ENCODE measurements at places on chromosomes 2 and 18.

DNA sequence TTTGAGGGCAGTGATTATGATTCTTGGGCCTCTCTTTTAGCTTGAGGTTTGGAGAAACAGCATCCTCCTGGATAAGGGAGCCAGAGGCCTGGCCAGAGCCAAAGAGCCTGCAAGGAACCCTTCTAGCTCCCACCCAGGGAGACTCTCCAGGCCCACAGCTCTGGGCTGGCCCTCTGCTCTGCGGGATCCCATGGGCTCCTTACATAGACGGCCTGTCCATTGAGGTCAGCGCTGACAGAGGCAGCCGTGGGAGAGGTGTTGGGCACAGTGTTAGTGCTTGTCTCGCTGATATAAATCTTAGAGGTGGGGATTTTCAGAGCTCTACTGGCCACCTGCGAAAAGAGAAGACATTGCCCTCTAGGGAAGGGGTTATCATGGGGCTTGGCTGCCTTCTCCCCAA lies 67.2 kb downstream of the XDH start:
- no peak for DNase-seq

DNA sequence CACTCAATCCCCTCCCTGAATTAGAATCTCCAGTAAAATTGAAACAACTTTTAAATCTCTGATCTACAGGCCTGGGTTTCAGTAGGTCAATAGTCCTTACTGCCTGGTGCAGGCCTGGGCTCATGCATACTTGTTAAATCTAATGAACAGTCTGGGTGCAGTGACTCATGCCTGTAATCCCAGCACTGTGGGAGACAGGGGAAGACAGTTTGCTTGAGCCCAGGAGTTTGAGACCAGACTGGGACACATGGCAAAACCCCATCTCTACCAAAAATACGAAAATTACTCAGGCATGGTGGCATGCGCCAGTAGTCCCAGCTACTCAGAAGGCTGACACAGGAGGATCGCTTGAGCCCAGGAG lies 94.7 kb upstream of the SP3 start:
- no peak for DNase-seq

DNA sequence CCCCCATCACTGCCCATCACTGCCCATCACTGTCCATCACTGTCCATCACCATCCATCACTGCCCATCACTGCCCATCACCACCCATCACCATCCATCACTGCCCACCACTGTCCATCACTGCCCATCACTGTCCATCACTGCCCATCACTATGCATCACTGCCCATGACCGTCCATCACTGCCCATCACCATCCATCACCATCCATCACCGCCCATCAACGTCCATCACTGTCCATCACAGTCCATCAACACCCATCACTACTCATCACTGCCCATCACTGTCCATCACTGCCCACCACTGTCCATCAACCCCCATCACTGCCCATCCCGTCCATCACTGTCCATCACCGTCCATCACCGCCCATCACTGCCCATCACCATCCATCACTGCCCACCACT lies 57.8 kb upstream of the OTOS start:
- no peak for DNase-seq

- peak; percentile 67 for DNase-seq
Observed at GRCh38 chr2:20291106-20291564, 59.5 kb downstream of the PUM2 start.

GRCh38 chr2:239814861-239815601 lies 210.1 kb downstream of the NDUFA10 start:
- no peak for DNase-seq

DNA sequence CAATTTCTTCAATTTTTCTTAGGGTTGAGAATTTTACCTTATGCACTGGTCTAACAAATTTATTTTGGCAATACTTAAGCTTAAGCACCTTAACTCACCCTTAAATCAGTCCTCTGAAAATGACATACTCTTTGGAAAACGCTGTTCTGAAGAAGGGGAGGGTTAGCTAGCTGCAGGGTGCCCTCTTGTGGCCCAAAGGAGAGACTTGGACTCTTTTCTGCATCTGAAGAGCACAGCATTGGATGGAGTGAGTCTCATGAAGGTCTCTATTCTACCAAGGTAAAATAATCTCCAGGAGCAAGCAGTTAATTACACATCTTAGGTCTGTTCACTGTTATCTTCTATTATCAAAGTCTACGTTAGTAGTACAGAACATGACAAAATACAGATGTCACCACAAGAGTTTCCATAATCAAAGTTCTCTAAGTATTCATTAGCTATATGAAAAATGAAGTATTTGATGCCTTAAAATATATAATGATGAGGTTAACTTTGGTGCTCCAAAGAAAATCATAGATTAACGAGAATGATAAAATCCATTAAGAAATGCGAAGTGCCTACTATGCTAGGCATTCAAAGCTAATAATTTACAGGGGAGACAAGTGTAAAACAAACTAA lies 24.4 kb downstream of the PUM2 start:
- DNase-seq = peak; percentile 28

DNA sequence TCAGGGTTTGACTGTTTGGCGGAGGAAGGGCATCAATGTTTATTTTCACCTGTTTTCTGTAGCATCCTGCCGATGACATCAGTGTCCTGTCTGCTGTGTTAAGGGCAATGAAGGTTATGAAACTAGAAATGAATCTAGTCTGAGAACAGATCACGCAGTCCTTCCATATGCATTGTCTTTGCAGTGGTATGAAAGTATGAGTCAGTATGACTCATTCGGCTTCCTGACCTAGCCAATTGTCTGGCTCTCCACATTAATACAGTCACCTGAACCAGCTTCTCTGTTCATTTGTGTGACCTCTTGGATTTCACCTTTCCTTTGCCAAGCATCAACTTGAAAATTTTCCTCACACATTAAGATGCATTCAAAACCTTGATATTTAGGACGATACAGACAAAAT lies 353.8 kb downstream of the RND3 start:
- peak; percentile 32 for DNase-seq

DNA sequence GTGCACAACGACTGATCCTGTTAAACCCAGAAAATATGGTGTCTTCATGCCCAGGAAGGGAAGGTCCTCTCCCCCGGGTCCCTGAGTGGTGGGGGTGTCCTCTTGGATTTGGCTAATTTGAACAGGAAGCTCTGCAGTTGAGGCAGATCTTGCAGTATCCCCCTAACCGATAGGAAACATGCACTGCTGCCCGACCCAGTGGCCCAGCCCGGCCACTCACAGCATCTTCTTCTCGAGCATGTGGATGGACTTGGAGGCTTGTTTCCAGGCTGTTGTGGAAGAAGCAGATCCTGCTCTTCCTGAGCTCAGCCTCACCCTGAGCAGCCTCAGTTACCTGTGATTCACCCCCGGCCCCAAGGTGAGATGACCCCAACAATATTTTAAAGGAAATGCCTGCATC lies 46.4 kb upstream of the ASB1 start:
- DNase-seq = no peak

GRCh38 chr18:65016631-65017371 lies 734.0 kb upstream of the CDH7 start:
- no peak for DNase-seq

DNA sequence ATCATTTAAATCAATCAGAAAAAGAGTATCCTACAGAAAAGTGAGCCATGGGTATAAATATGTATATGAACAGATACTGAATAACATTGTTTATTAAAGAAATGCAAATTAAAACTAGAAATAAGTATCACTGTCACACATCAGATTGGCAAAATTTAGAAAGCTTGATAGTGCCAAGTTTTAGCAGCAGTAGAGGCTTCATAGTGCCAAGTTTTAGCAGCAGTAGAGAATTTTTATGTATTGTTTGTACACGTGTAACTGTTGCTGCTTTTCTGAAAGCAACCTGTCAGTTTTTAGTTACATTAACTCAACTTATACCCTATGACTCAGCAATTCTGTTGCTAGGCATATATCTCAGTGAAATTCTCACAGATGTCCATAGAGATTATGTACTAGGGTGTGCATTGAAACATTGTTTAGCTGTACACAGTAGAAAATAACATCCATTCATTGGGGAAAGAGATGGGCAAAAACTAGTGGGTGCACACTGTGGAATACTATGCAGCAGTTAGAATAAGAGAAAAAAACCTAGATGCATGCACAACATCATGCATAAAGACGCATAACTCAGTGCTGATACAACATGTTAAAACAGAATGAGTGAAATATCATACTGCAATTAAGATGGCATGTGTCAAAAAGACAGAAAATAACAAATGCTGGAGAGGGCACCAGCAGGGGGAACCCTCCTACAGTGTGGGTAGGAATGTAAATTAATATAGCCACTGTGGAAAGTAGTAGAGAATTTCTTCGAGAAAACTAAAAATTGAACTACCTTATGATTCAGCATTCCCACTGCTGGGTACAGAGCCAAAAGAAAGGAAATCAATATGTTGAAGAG lies 294.5 kb upstream of the NT5C1B start:
- no peak for DNase-seq

All from smooth muscle cell of the brain vasculature (primary cell).